ENCODE measurements at places on chromosomes 3 and 15.

DNA sequence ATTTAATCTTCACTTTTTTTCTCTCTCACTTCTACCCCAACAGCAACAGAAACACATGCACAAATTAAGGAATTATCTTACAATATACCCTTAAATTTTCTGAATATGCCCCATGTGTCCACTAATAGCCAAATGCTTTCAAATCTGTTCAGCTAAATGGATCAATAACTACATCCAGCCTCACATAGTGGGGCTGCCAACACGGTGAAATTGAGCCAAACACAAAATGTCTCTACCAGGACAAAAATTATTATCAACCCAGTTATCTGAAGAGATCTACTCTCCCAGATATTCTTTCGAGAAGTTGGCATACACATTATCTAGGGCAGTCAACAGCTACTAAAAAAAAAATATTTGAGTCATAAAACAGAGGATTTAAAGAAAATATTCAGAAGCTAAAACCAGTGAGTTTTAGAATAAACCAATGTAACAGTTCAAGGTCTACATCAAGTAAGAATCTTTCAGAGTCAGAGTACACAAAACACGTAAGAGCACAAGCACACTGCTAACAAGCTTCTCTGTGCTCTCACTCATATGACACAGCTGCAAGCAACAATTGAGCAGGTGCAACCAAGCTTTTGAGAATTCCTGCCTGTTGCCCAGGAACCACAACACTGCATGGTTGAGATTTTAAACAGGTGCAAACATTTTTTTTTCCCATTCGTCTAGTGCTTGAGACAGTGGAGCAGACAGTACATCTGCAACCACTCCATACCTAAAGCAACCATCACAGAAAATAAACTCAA lies 247.7 kb downstream of the ZBTB20 start:
- no peak for DNase-seq

- no peak for DNase-seq
These were observed 42.7 kb upstream of the ATP2B2 start for GRCh38 chr3:10547841-10548783.

- no peak for DNase-seq
These were observed 152.8 kb upstream of the BHLHE40 start for GRCh38 chr3:4826237-4827100.

DNA sequence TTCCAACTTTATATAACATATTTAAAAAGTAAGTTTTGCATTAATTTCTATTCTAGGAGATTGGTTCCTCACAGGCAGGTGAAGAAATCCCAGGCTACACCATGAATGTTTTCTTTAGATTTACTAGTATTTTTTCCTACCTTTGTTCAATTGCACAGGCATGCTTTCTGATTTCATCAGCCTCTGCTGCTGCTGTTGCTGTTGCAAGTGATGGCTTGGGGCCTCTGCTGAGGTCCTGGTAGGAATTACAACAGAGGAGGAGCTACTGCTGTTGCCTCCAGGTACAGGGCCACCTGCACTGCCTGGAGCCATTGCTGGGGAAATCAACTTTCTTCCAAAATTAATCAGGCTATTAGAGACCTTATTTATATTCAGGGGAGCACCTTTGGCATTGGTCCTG lies 353.3 kb downstream of the PLCL2 start:
- DNase-seq: no peak

GRCh38 chr3:100912571-100912970 lies 80.7 kb downstream of the ABI3BP start:
- no peak for DNase-seq

- no peak for DNase-seq
These were observed 10.5 kb downstream of the BFSP2 start for GRCh38 chr3:133410191-133410892.

- DNase-seq: no peak
These were observed 80.4 kb upstream of the TCF12 start for GRCh38 chr15:56838085-56838484.

DNA sequence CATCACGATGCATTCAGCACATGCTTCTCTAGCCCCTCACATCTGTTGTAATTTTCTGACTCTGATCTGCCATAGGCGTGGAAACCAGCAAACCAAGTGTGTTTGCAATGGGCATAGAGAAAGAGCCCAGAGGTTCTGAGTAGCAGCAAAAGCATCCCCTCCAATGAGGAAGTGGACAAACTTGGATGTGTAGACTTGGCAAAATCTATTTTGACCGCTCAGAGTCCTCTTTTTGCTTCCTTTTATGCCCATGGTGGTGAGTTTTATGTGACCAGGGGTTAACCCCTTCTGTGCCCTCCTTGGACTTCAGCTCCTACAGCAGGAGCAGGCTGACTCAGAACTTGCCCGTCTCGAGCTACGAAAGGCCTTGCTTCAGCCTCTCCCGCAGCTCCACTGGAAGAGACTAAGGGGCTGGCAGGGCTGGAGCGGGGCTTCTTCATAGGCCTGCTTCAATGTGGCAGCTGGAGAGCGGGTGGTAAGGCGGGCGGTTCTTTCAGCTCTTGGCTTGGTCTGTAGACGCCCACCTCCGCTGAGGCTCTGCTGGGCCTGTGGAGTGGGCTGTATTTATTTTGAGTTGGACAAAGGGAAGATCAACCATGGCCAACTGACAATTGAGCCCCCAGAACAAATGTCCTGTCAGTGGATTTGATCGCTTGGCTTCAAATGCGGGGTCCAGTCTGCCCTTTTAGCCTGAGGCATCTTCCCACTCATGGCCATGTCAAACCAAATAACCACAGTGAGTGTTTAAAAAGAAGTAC lies 6.5 kb upstream of the ETV5 start:
- no peak for DNase-seq

DNA sequence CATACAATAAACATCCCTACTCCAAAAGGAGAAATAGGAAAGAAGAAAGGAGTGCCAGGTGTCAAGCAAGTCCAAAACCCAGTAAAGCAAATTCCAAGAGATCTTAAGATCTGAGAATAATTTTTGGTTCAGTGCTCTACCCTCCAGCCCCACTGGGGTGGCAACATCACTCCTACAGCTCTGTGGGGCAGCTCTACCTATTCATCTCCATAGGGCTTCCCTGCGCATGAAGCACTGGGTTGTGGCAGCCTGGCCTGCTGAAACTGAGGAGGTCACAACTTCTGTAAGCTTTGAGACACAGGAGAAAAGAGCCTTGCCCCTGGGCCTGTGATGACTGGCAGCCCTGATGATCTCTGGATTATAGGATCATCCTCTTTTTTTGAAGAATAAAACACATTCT lies 378.2 kb upstream of the SOX14 start:
- DNase-seq: no peak

DNA sequence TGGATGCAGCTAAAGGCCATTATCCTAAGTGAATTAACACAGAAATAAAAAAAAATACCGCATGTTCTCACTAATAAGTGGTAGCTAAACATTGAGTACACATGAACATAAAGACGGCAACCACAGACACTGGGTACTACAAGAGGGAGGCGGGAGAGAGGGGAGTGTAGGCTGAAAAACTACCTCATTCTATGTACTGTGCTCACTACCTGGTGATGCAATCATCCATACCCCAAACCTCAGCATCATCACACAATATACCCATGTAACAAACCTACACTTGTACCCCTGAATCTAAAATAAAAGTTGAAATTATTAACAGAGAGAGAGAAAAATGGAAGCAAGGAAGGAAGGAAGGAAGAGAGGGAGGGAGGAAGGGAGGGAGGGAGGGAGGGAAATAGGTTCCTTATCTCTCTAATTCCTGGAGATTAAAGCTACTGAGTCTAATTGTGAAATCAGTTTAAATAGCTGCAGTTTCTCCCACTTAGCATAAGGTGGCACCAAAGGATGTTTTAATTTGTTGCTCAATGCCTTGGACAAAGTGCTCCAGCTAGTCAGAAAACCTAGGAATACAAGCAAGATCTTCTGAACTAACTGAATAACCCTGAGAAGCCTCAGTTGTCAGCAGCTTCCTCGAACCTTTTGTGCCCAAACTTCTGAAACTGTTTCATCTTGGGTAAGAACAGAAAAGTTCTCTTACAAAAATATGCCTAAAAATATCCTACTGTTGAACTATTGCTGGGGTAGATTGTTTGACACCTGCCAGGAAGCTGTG lies 79.4 kb upstream of the ATP11B start:
- no peak for DNase-seq

- no peak for DNase-seq
These were observed 466.4 kb upstream of the SGO1 start for GRCh38 chr3:20652231-20652986.

DNA sequence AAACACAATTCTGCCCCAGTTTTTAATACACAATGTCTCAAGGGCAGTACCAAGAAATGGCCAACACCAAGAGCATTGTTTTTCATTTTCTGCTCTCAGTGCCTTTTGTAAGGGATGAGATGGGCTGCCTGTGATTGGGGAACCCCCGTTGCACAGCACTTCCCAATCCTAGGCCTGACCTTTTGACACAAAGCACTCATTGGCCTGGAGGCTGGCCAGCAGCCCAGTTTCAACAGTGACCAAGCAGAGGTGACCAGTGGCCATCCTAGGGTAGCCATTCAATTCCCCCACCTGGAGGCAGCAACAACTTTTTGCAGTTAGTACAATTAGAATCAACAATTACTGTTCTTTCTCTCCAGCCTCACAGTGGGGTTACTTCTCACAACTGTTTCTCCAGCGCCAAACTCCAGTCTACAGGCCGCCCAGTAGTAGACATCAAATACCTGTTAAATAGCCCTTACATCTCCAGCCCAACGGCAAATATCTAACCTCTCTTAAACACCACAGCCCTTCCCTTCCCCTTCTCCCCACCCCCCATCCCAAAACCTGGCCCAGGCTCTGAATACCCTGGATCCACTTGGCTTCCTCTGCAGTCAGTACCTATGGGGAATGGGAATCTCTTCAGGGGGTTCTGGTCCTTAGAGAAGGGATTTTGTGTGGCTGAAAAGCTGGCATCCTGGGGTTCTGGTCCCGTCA lies 8.9 kb upstream of the LRRC2 start:
- DNase-seq: no peak

Measured in CD4-positive, alpha-beta T cell treated with Interleukin-6 for 4 hours (primary cell).